ENCODE measurements at places on chromosomes 12 and 14.

GRCh38 chr14:76986231-76986565 lies 42.3 kb downstream of the IRF2BPL start:
- no peak for DNase-seq

DNA sequence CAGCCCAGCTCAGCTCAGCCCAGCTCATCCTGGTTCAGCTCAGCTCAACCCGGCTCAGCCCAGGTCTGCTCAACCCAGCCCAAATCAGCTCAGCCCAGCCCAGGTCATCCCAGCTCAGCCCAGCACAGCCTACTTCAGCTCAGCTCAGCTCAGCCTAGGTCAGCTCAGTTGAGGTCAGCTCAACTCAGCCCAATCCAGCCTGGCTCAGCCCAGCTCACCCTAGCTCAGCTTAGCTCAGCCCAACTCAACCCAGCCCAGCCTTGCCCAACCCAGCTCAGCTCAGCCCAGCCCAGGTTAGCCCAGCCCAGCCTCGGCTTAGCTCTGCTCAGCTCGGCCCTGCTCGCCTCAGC lies 332.3 kb downstream of the TMEM121 start:
- no peak for DNase-seq

DNA sequence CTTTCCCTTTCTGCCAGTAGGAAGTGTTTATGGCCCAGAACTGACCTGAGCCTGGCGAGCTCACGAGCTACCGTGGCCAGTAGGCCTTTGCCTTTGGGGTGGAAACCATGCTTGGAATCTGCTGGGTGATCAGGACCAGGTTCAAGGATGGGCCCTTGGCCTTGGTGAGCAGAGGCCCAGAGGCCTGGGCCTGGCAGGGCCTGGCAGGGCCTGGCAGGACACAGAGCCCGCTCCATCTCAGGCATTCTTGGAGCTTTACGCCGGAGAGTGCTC lies 184.8 kb upstream of the RTL1 start:
- no peak for DNase-seq

- DNase-seq, result no peak
Observed at GRCh38 chr14:25049568-25050268, at the start of gene STXBP6. STXBP6 (minus strand) TSS chr14:25050147; CDS start chr14:24974818, 75,329 bp downstream.

DNA sequence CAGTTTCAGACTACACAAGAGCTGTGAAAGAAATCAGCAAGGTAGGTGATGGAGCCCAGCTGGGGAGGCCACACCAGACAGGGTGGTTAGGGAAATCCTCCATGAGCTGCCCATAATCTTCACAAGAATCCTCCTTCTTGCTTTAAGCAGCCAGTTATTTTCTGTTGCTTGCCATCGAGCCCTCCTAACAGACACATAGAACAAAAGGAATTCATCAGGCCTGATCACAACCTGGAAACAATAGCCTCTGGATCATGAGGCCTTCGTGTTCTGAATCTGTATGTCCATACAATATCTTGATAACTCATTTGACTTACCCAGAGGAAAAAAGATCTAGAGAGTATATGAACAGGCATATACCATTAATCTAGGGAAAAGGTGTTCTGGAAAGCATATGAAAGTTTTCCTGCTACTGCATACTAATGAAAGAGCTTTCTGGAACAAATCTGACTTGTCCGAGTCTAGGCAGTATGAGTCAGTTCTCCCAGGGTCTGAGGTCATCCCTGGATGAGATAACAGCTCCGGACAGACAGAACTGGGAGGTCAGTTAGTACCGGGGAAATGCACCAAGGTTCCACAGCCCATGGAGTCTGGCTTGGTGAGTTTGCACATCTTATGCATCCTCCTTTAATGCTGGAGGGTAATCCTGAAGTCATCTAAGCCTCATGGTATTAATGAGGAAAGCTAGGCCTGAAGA lies 52.8 kb upstream of the ELK3 start:
- DNase-seq, result no peak

DNA sequence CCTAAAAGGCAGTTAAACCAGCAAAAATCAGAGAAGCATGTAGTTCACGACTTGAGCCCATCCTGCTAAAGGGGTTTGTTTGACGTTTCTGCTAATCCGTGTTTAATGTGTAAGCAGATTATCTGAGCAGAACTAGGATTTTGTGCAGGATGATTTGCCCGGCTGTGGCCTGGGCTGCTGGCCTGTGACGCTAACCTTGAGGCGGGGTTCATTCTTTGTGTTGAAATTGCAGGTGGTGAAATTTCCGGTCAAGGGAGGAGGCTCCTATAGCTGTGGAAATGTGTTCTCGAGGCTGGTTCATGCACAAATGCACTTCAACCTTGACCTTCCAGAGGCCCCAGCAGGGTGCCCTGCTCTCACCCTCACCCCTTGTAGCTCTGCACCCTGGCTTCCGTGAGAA lies 63.7 kb downstream of the SLC24A4 start:
- DNase-seq, result no peak

- no peak for DNase-seq
Observed at GRCh38 chr12:40829738-40830144, 137.5 kb downstream of the CNTN1 start.

DNA sequence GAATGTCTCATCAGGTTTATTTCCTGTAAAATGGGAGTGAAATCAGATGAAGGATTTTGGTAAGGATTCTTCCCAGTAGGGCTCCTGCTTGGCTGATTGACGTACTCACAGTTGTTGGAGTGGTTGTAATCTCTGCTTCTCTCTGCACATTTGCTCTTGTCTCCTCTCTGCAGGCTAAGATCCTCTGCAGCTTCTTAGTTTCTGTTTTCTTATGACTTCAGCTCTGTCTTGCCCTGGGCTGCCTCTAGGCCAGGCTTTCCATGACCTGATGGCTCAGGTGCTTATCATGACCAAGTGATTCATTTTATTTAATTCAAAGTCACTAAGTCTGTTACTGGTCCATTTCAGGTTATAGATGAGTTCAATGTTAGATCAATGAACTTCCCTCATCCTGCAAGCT lies 394.5 kb upstream of the DDHD1 start:
- DNase-seq, result no peak
